ENCODE measurements at places on chromosomes 16 and 17.

GRCh38 chr17:74527081-74527480, 4.2 kb downstream of the CD300LB start:
- DNase-seq: no peak

DNA sequence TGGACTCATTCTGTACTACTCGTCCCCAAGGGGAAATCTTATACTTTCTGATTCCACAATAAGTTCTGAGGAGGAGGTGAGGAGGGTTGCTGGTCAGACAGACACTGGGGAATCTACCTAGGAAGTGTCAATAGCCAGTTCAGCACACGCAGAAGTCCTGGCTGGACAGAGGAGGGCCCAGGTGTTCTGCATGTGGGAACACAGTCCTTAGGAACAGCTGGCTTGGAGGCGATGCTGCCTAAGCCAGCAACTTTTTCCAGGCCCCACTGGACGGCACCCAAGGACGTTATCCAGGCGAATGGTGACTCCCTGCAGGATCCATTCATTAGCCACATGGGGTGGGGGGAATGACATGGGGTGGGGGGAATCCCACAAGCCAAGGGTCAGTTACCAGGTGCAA, 29.9 kb upstream of the WFIKKN2 start:
- DNase-seq: no peak

- no peak for DNase-seq
These were observed 19.9 kb downstream of the KDM8 start for GRCh38 chr16:27223226-27223610.

- no peak for DNase-seq
These were observed 55.3 kb downstream of the NOG start for GRCh38 chr17:56648806-56649205.

DNA sequence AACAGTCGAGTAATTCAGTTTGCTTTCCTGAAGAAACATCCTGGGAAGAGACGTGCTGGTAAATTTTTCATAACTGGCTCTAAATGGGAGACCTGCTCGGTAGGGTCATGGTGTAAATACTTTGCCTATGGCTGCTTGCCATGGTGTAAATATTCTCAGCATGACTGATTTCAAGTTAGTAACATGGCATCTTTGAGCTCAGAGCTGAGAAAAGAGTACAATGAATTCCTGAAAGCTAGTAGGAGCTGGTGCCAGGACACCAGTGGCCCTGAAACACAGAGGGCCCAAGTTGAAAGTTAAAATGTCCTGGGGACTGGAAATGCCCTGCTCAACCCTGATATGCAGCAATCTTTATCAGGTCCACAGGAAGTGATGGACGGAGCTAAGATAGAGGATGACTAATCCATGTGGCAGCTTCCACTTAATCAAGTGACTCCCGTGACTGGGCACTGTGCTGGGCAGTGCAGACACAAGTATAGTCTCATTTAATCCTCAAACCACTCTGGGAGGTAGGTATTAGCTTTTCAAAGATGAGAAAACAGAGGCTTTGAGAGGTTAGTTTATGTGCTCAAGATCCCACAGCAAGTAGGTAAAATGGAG, 130.1 kb upstream of the ADAMTS18 start:
- DNase-seq: no peak

DNA sequence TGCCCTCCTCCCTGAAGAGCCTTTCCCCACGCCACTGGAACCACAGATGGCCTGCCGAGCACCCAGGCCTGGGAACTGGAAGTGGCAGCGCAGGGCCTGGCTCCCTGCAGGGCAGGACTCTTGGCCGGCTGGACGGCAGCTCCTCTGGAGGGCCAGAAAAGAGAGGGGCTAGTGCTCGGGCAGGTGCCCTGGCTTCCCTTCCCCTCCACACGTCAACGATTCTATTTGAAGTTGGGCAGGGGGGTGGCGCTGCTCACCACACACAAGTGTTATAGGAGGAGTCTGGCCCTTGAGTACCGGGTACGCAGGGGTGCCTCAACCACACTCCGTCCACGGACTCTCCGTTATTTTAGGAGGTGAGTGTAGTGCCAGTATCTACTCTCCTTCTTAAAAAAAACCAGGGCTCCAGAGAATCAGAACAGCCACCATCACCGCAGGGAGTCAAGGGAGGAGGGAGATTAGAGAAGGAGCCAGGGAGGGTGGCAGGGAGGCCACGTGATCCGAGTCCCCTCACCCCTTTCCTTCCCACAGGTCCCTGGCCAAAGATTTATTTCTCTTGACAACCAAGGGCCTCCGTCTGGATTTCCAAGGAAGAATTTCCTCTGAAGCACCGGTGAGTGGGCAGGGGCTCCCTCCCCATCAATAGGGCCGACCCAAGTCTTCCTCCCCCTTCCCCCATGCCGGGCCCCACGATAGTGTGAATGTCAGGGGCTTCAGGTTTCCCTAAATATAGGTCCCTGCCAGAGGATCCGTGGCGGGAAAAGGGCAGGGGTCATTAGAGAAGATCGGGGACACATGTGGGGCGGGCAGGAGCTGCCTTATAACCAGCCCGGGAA, 1.4 kb upstream of the ALDOA start:
- peak; percentile 79 for DNase-seq

DNA sequence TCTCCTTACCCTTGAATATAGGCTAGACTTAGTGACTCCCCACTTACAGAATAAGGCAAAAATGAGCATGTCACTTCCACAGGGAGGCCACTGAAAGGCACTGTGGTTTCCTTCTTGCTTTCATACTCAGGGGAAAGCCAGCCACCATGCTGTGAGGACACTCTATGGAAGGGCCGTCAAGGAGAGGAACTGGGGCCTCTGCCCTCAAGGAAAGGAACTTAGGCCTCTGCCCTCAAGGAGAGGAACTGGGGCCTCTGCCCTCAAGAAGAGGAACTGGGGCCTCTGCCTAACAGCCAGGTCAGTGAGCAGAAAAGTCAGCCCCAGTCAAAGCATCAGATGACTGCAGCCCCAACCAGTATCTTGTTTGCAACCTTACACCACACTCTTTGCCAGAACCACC, 30.1 kb downstream of the VPS35 start:
- peak; percentile 4 for DNase-seq

DNA sequence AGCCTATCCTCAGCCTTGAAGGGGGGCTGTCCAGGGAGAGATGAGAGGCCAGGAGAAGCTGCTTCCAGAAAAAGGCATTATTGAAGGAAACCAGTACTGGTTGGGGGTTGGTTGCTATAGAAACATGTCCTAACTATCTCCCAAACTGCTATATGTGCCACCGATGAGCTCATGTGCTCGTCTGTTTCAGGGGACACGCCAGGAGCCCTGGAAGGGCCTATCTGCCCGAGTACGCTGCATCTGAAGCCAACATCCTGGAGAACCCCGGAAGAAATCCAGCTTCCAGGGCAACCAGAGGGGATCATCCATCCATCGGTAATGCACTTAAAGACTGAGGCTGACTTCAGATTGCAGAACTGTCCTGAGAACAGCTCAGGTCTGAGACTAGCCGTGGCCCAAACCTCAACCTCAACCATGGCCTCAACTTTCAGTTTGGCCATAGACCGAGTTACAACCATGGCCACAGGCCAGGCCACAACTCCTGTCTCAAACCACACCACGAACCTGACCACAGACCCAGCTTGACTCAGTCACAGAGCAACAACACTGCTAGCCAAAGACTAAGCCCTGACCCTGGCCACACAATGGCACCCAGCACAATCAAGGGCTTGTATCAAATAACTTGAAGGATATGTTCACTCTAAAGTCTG, 10.2 kb downstream of the PITPNM3 start:
- DNase-seq: no peak

DNA sequence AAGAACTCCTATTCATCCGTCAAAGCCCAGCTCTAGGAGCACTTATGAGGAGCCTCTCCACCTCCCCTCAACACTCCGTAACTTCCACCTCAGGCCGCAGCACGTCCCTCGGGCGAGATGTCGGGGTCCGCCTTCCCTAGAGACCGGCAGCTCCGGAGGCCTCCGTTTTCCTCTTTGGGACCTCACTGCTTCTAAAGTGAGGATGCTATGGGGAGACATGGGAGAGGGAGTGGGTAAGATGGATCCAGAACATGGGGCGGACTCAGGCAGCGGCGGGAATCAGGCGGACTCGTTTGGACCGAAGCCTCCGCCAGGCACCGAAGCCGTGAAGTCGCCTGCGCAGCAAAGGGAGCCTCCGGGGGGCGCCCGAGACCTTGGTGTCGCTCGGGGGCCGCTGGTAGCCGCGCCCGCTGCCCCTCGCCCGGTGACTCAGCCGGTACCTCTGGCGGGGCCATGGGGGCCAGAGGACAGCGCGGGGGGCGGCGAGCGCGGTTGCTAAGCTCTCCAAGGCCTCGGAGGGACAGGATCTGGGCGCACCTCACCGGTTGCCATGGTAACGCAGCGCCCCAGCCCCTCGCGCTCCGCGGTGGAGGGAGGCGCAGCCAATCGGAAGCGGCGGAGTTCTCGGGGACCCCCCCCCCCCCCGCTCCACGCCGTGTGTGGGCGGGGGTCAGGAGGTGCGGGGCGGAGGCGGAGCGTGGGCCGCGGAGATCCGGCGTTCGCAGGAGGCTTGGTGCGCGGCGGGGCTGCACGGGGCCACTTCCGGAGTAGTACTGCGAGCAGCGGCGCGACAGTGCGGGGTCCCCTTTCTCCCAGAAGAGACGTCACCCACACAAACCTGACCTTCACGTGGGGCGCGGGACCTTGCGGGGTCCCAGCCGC, 1.3 kb upstream of the HIC1 start:
- peak; percentile 79 for DNase-seq

- DNase-seq: no peak
These were observed 46.0 kb upstream of the ERCC4 start for GRCh38 chr16:13873835-13874438.

- no peak for DNase-seq
These were observed 410.3 kb downstream of the CDH11 start for GRCh38 chr16:64711596-64711995.

DNA sequence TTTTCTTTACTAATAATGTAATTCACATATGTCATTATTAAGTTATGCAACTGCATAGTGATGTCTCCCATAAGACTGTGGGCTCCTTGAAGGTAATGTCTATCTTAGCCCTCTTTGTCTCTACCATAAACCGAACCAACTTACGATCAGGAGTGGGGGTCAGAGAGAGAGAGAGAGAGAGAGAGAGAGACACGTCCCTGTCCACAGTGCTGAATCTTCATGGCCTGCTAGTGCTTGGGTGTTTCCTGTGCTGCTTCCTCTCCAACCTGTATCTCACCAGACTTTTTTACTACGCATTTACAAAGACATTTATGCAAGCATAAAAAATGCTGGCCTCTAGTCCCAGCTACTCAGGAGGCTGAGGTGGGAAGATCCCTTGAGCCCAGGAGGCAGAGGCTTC, 52.2 kb upstream of the HAPSTR1 start:
- DNase-seq: no peak

- peak; percentile 55 for DNase-seq
These were observed 35.1 kb downstream of the IGF2BP1 start for GRCh38 chr17:49031965-49032928.

GRCh38 chr17:17870247-17870646, 33.5 kb upstream of the SREBF1 start:
- no peak for DNase-seq

- DNase-seq: no peak
These were observed 195.2 kb downstream of the MAP2K6 start for GRCh38 chr17:69609473-69610305.

- no peak for DNase-seq
These were observed 8.1 kb upstream of the TNFRSF13B start for GRCh38 chr17:16980061-16980460.

DNA sequence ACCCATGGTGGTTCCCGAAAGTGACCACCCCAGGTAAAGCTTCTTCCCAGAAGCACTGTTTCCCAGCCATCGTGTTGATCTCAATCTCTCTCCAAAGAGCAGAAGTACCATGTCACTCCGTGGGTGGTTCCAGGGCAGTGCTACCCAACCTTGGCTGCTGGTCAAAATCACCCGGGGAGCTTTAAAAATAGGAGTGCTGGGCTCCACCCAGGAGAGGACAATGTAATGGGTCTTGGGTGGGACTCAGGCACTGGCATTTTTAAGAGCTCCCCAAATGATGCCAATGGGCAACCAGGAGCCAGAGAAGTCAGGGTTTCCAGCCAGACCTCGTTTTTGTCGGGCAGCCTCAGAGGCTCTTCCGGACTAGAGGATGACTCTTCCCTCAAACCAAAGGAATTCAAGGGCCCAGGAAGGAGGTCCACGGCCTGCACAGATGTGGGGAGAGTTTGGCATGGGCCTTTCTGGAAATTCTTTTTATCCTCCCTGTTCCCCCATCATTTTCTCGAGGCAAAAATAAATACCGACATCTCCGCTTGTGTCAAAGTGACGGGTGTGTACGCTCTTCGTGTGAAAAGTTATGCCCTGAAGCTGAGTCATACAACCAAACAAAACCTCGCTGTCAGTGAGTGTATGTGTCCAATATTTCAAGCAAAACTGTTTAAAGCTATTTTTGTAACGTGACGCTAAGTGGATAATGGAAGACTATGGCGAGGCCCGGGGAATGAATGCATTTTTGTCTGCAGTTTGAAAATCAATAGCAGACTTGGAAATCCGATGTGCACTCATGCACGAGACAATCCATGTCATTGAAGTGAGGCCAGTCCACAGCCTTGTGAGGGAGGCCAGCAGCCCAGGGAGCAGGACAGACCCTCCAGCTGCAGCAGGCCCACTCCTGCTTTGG, 364.1 kb downstream of the FOXL1 start:
- DNase-seq: no peak

GRCh38 chr17:19677736-19678379, 29.3 kb downstream of the ALDH3A2 start:
- DNase-seq: no peak

DNA sequence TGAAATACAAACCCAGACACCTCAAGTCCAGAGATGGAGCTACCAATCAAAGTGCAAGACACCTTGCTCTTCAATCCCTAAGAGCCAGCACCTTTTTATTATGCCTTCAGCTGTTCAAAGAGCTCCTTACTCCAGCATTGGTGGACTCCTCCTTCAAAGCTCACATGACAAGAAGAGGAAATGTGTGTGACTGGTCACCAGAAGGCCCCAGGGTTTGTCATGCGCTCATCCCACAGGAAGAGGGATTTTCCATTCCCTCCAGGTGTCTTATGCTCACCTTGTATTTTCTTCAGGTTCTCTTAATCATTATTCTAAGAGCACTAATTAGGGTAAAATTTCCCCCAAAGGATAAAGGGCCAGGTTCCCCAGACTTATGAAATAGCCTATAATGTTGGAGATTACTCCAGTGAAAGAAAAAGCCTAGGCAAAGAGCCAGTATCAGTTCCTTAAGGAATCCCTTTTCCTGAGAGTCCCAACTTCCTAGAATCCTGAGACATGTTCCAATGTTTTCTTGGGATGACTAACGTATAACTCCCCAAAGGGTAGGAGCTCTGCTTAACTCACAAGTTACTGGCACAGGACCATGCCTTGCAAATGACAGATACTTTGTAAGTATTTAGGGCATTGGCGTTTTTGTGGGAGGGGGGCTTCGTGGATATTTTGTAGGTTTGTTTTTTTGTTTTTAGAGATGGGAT, 56.9 kb upstream of the SOX9 start:
- no peak for DNase-seq

GRCh38 chr17:45869676-45870341, 24.5 kb upstream of the MAPT start:
- no peak for DNase-seq

DNA sequence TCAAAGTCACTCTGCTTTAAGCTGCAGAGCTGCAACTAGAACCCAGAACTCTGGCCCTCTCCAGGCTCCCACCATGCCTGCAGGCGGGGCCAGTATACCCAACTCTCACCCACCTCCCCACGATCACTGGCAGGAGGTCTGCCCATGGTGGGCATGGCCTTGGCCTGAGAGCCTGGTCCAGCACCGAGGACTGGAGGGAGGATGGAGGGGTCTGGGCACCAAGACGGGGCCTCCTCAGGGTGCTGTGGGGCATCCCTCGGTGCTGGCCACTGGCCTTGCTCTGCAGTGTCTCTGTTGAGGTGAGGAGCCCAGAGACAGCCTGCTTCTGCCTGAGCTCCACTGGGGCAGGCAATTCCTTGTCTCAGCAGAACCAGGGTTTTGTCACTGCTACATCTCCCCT, 1.5 kb upstream of the KRT16 start:
- no peak for DNase-seq
